OCI-M1 (cell line): ENCODE measurements at places on chromosomes 3 and 15.
A peak's percentile ranks its signal among the peaks of the same experiment; 100 is the strongest.

DNA sequence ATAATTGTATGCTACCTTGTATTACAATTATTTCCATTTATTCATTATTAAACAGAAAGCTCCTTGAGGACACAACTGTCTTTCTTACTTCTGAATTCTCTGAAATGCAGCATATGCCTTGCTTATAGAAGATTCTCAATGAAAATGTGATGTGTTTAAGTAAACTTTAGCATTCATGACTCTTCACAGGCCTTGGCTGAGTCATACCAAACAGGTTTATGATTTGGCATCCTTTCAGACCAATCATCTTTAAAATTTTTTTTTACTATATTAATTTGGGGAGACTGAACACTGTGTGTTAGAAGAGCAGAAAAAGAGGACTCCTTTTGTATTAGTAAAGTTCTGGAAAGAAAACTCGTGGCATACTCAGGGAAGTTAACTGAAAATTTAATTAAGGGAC, 6.4 kb upstream of the GALK2 start:
- no peak for DNase-seq

DNA sequence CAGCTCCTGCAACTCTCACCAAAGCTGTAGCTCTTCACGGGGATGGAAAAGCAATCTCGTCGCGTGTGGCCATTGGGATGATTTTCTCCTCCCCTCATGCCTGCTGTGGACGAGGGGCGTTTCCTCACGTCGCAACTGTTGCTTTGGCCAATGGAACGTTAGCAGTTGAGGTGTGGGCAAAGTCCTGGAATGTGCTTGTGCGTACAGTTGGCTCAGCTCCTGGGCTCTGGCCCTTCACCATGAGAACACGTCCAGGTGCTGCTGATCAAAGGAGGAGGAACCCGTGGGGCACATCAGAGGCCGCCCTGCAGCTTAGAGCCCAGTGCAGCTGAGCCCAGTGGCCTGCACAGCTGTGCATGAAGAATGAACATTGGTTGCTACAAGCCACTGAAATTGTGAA, 186.1 kb downstream of the TJP1 start:
- no peak for DNase-seq

DNA sequence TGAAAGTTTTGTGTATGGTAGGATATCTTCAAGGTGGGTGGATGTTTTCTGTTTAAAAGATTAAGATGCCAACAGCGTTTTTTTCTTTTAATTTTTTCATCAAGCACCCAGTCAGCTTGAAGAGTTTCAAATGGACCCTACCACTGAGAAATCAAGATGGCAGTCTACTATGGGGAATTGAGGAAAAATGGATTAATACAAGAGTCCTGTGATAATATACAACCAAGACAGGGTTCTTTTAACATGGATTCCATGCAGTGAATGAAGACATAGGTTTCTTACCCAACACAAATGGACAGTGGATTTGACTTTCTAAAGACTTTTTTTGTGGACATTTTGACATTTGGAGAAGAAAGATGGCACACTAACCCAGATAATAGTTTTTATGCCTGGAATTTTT, 2.5 kb upstream of the CHD2 start:
- DNase-seq: no peak

- no peak for DNase-seq
These were observed 12.6 kb downstream of the LIMD1 start for GRCh38 chr3:45606991-45607712.

DNA sequence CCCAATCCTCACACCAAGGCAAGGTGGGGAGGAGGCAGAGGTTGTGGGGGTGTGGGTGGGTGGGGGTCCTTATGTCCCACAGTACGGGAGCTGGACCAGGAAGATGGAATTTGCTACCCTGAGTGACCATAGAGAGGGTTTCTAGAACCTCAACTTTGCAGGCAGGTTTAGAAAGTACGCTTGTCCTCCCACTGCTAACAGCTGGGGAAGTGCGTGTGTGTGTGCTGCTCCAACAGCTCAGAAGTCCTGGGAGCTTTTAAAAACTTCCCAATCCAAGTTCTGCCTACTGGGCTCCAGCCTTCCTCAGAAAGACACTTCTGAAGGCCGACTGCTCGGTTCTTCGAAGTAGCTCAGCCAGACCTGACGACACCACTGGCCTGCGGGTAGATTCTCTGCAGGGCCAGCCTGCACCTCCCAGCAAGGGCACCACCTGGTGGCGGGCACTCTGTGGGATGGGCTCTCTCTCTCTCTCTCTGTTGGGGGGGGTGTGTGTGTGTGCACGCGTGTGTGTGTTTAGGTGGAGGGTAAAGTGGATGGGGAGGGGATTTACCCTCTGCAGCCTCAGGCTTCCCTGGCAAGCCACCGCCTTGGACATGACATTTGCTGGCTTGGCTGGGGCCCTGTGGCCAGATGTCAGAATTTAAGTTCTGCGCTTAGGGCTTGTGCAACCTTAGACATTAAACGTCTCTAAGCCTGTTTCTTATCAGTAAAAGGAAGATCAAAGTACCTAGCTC, 15.6 kb downstream of the TMEM158 start:
- peak; percentile 82 for DNase-seq

DNA sequence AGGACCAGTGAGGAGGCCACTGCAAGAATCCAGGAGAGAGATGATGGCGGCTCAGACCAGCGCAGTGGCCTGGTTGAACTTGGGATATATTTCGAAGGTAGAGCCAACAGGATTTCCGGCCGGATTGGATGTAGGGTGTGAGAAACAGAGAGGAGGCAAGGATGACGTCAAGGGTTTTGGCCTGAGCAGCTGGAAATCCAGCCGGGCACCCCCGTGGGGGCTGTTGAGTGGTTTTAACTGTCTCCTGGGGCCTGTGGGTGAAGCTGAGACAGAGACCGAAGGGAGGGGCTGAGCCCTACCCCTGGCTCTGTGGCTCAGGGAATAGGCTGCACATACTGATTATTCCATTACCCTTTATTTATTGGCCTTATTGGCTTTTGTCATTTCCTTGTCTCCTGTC, 45.7 kb downstream of the EXOG start:
- DNase-seq: no peak

DNA sequence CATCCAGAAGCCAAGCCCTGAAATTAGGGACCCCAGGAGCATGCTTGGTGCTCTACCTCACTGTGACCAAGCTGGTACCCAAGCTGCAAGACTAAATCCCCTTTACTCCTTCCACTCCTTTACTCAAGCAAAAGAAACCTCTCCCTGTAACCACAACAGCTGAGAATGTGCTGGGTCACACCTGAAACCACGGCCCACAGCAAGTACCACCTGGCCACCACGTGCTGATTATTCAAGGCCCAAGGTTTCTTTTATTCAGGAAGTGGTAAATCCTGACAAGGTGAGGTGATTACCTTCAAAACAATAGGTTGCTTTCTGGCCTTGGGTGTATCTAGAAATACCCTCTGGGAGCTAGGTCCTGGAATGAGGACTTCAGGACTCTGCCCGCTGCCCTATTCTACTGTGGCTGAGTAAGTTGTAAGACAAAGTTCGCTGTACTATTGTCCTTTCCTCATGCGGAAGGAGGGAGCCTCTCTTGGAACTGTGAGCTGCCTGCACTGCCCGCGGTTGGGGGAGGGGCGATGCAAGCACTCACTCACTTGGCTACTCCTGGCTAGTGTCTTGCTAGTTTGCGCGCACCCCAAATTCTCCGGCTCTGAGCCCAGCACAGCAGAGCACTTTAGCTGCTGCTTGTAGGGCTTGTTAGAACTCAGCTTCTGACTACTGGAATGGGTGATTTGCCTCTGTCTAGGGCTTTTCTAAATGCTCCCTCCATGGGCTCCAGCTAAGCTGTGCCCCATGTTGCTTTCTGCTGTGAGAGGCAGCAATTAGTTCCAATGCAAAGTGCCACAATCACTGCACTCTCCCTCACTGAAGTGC, 487.1 kb upstream of the CNTN3 start:
- no peak for DNase-seq

GRCh38 chr3:7305561-7305960, 444.6 kb downstream of the GRM7 start:
- no peak for DNase-seq

DNA sequence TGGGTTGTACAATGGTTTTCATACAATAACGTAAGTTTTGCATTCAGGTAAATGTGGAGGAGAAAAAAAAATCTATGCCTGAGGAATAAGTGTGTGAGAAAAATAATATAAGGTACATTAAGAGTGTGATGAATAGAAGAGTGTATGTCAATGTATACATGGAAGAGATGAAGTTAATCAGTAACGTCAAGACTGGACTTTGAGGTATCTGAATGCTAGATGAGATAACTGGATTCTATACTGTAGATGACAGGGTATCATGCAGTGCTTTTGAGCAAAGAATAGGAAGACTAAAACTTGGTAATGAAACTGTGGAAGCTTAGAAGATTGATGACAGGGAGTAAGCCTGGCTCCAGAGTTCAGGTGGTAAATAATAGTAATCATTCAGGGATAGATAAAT, 666.7 kb upstream of the SGO1 start:
- DNase-seq: no peak

DNA sequence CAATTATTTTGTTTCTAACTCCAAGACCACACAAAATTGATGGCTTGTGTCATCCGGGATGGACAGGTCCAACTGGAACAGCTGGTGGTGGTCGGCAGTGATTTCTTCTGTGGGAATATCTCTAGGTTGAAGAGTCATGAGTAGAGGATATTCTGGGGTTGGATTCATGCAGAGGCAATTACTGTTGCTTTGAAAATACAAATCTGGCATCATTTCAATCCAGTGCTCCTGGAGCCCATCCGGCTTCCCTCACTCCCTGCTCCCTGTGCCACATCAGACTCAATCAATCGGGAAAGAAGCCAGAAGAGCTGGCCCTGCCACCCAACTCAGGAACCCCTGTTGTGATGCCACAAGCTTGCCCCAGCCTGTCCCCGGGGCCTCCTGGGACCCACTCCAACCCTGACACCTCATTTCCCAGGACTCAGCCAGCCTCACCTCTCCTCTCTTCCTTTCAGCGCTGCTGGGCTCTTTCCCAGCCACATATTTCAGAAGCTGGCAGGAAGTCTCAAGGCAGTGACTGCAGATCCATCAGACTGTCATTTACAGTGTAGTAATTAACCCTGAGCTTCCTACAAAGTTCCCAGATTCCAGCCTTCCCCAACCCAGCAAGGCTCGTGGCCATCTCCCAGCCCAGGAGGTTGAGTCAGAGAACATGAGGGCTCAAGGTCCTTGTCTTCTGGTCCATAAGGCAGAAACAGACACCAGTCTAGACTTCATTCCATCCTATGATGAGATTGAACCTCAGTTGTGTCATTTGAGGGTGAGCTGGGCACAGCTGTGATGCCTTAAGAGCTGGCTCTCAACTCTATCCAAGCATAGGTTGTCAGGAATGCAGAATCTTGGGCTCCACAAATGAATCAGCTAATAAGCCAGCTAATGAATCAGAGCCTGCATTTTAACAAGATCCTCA, 114.0 kb downstream of the FAM174B start:
- no peak for DNase-seq

- no peak for DNase-seq
These were observed 39.2 kb downstream of the GOLGB1 start for GRCh38 chr3:121710347-121710746.

GRCh38 chr3:32972482-32973146, 21.2 kb downstream of the CCR4 start:
- peak; percentile 95 for DNase-seq

GRCh38 chr3:30294241-30294667, 312.1 kb upstream of the TGFBR2 start:
- DNase-seq: no peak

- DNase-seq: no peak
These were observed 1.6 kb downstream of the CYP11A1 start for GRCh38 chr15:74365598-74366445.

GRCh38 chr3:12908859-12909258, 67.5 kb upstream of the RPL32 start:
- no peak for DNase-seq

- DNase-seq: no peak
These were observed 957 bp downstream of the ADCY5 start for GRCh38 chr3:123447749-123448517.

DNA sequence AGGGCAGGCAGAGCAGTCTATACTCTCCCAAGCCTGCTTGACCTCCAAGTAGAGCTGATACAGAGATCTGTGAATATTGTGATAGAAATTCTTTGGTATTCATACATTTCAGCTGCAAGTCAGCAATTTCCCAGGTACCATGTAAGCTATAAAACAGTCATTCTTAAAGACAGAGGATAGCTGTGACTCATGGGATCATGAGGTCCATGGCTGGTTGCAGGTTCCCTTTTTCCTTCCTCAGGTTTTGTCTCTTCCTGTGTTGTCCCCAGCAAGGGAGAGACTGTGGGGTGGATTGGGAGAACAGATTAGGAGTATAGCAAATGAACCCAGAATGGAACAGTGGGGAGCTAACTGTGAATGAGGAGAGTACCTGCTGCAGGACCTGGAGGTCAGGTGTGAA, 5.4 kb upstream of the P4HTM start:
- no peak for DNase-seq
